Glutamatergic neuron (in vitro differentiated cells): ENCODE measurements at places on chromosomes 13 and 19. TPM values are rescaled to one million over a fixed set of nuclear protein-coding genes. Genes with fewer than 3 reads are reported as not detected.

- H3K27ac ChIP-seq, result no peak overlapping the region
- no peak overlapping the region for H3K4me3 ChIP-seq
- H3K4me1 ChIP-seq, result no peaks in the 10 kb centered on the region
- H3K36me3 ChIP-seq, result no peaks in the 10 kb centered on the region
Measured at GRCh38 chr19:16476401-16476800, 4.6 kb upstream of the EPS15L1 start.

DNA sequence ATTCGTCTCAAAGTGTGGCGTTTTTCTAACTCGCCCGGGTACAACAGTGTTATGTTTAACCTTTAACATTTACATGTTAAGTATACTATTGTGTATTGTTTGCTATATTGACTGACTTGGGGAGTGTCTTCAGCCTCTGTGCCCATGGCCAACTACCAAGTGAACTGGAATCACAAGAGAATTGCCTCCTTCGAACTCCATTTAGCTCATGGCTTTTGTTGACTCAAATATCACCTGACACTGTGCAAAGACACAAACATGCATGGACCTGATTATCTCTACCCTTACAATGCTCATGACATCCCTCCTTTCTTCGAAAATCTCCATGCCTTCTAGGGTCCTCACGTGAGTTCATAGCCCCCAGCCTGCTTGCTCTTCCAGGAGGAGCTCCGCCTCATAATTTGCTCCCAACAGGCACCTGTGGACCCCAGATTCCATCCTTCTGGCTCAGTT lies 704 bp downstream of the ZNF814 start:
- H3K36me3 ChIP-seq, result no peaks in the 10 kb centered on the region
- peak overlapping the region; percentile 95 for H3K27ac ChIP-seq
- no peak for DNase-seq
- peaks cover 9% of the 10 kb centered on the region for H3K4me1 ChIP-seq

DNA sequence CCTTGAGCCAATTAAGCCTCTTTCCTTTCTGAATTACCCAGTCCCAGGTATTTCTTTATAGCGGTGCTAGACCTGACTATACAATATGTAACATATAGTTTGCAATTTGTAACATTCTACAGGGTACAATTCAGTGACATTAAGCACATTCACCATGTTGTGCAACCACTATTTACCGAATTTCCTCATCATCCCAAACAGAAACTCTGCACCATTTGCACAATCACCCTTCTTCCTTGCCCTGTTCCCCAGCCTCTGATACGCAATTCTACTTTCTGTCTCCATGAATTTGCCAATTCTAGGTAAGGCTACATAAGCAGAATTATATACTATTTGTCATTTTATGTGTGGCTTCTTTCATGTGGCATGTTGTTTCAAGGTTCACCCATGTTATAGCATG lies 13.7 kb upstream of the SIGLEC10 start:
- no peaks in the 10 kb centered on the region for H3K4me1 ChIP-seq
- H3K36me3 ChIP-seq, result no peaks in the 10 kb centered on the region
- DNase-seq, result no peak
- peaks cover 5% of the 10 kb centered on the region for H3K27me3 ChIP-seq
- H3K27ac ChIP-seq, result no peak overlapping the region

- H3K4me1 ChIP-seq, result no peaks in the 10 kb centered on the region
- H3K36me3 ChIP-seq, result no peaks in the 10 kb centered on the region
- H3K27me3 ChIP-seq, result no peaks in the 10 kb centered on the region
- DNase-seq, result no peak
- no peak overlapping the region for H3K4me3 ChIP-seq
Measured at GRCh38 chr13:40148742-40149141, 493.3 kb downstream of the COG6 start.

GRCh38 chr13:72341904-72342303 lies 385.5 kb downstream of the MZT1 start:
- H3K27ac ChIP-seq, result no peak overlapping the region
- H3K4me3 ChIP-seq, result no peak overlapping the region
- H3K36me3 ChIP-seq, result no peaks in the 10 kb centered on the region
- no peaks in the 10 kb centered on the region for H3K27me3 ChIP-seq
- no peak for DNase-seq

The CACNG8 gene
- total RNA-seq, result 4.3 TPM

The PSG6 gene
- total RNA-seq, result not detected

DNA sequence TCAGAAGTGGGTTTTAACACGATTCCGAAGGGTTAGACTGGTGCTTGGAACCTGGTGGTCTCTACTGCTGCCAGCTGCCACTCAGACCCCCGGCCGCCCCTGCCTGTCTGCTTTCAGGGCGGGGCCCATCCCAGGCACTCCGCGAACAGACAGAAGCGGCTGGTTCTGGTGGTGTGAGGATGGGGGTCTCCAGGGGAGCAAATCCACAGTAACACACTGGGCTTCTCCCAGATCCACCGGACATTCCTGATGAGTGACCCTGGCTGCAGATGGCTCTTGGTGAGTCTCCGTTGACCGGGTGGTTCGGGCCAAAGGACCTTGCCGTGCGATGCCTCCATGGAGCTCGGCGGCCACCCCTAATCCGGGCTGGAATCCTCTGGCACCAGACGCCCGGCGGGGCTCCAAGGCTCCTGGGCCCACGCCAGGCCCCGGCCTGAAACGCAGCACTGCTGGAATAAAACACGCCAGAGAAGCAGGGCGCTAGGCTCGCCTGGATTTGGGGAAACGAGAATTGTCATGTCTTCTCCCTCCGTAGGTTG lies 2.1 kb upstream of the PTBP1 start:
- no peak overlapping the region for H3K27ac ChIP-seq
- peaks cover 13% of the 10 kb centered on the region for H3K4me1 ChIP-seq
- DNase-seq, result no peak
- H3K4me3 ChIP-seq, result no peak overlapping the region
- H3K36me3 ChIP-seq, result no peaks in the 10 kb centered on the region
- peaks cover 16% of the 10 kb centered on the region for H3K27me3 ChIP-seq

GRCh38 chr13:45446181-45446580 lies 18.6 kb upstream of the COG3 start:
- DNase-seq, result no peak
- H3K27ac ChIP-seq, result no peak overlapping the region
- H3K36me3 ChIP-seq, result no peaks in the 10 kb centered on the region

DNA sequence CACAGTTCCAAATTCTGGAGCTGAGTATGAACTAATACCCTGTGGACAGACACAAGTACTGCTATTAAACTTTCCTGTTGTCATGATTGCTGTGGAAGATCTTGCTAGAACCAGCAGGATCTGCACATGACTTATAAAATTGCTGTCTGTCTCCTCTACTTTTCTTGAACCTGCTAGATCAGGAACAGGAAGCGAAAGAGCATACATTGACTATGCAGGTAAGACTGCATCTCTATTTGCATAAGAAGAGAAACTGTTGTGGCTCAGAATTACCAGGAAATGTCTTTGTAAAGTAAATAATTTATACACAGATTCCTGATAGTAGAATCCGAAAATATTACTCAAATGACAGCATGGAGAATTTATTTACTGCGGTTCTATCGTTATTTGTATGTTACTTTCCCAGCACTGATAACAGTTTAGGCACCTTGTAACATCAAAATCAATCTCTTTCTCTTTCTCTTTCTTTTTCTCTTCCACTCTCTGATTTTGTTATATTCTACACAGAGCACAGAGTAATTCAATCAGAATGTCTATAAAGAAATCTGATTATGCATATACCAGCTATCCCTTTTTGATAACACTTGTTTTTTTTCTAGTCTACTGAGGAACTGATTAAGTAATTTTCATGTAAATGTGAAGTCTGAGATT lies 226.5 kb downstream of the MYO16 start:
- H3K27me3 ChIP-seq, result peaks cover 5% of the 10 kb centered on the region
- H3K36me3 ChIP-seq, result peaks cover 5% of the 10 kb centered on the region
- H3K27ac ChIP-seq, result no peak overlapping the region
- H3K4me3 ChIP-seq, result no peak overlapping the region
- DNase-seq, result no peak

GRCh38 chr13:34230271-34230670 lies 412.3 kb downstream of the RFC3 start:
- no peak overlapping the region for H3K4me3 ChIP-seq
- no peaks in the 10 kb centered on the region for H3K27me3 ChIP-seq
- H3K4me1 ChIP-seq, result no peaks in the 10 kb centered on the region
- H3K36me3 ChIP-seq, result no peaks in the 10 kb centered on the region

The PTH2 gene
- total RNA-seq, result 2.5 TPM

The NLRP5 gene
- not detected for total RNA-seq

- no peak overlapping the region for H3K27ac ChIP-seq
- H3K27me3 ChIP-seq, result peaks cover 9% of the 10 kb centered on the region
- DNase-seq, result no peak
- no peaks in the 10 kb centered on the region for H3K36me3 ChIP-seq
Measured at GRCh38 chr19:18966307-18966706, 25.3 kb upstream of the HOMER3 start.

The ZNF583 gene
- 13.6 TPM for total RNA-seq

DNA sequence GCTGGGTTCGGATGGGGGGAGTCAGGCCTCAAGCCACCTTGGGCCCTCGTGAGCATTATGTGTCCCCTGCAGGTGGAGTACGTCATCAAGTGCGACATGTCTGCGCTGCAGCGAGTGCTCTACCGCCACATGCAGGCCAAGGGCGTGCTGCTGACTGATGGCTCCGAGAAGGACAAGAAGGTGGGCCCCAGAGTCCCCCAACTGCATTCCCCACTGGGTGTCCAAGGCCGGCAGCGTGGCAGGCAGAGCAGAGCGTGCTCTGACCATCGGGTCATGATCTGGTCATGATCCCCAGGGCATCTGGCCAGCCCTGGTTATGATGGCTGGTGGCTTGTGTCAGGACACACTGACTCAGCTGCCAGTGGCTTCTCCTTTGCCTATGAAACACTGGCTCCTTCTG lies 63.4 kb downstream of the SMARCA4 start:
- peaks cover 9% of the 10 kb centered on the region for H3K4me1 ChIP-seq
- H3K27ac ChIP-seq, result no peak overlapping the region
- DNase-seq, result no peak
- no peak overlapping the region for H3K4me3 ChIP-seq
- H3K27me3 ChIP-seq, result peaks cover 10% of the 10 kb centered on the region
- no peaks in the 10 kb centered on the region for H3K36me3 ChIP-seq

The SPIB gene
- total RNA-seq, result 2.7 TPM

DNA sequence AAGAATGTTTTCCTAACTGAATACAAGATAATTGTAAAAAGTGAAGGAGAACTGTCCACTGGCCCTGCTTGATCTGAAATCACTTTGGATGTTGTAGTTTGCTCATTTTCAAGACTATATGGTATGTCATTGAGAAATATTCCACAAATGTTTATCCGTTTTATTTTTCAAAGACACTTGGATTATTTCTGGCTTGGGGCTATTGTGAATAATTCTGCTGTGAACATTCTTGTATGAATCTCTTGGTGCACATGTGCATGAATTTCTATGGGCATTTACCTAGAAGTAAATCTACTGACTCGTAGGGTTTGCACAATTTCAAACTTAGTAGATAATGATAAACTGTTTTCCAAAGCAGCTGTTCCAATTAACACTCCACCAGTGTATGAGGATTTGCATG lies 8.6 kb downstream of the RXFP2 start:
- no peaks in the 10 kb centered on the region for H3K36me3 ChIP-seq
- no peaks in the 10 kb centered on the region for H3K4me1 ChIP-seq
- H3K27me3 ChIP-seq, result no peaks in the 10 kb centered on the region
- H3K27ac ChIP-seq, result no peak overlapping the region
- no peak for DNase-seq
- no peak overlapping the region for H3K4me3 ChIP-seq

DNA sequence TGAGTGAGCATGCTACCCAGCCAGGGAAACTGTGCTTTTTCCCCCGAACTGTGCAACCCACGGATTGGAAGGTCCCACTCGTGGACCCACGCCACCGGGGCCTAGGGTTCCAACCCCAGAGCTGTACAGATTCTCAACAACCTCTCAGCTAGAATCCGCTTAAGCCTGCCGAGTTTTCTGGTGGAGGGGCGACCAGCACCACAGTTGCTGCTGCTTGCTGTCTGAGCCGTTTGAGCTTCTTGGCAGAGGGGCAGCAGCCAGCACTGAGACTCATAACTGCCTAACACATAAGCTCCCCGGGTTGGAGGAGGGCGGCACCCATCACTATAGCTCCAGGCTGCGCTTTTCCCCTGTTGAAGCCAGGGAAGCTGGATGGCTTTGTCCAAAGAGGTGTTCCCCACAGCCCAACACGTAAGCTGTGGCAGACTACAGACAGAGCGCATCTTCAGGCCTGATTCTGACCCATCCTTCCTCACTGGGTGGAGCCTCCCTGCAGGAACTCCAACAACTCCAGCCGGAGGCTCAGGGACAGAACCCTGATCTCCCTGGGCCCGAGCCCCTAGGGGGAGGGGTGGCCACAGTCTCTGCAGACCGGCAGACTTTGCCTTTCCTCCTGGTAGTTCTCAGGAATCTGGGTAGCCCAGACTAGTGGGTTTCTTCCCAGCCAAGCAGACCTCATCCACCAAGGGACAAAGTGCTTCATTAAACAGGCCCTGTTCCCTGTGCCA lies 871.6 kb downstream of the SLITRK6 start:
- H3K27me3 ChIP-seq, result peaks cover 2% of the 10 kb centered on the region
- H3K27ac ChIP-seq, result no peak overlapping the region
- no peaks in the 10 kb centered on the region for H3K36me3 ChIP-seq
- no peaks in the 10 kb centered on the region for H3K4me1 ChIP-seq
- no peak overlapping the region for H3K4me3 ChIP-seq
